Naive thymus-derived CD8-positive, alpha-beta T cell (primary cell): ENCODE measurements at places on chromosomes 5 and 9. TPM values are rescaled to one million over a fixed set of nuclear protein-coding genes. Genes with fewer than 3 reads are reported as not detected.

The DBH gene
- total RNA-seq = not detected

The GM2A gene
- total RNA-seq = 13.8 TPM

GRCh38 chr5:107553117-107553555 is 117.6 kb downstream of the EFNA5 start:
- no peak overlapping the region for H3K4me3 ChIP-seq
- no peak overlapping the region for H3K27ac ChIP-seq
- DNase-seq = no peak
- no peaks in the 10 kb centered on the region for H3K4me1 ChIP-seq
- H3K36me3 ChIP-seq = no peaks in the 10 kb centered on the region

DNA sequence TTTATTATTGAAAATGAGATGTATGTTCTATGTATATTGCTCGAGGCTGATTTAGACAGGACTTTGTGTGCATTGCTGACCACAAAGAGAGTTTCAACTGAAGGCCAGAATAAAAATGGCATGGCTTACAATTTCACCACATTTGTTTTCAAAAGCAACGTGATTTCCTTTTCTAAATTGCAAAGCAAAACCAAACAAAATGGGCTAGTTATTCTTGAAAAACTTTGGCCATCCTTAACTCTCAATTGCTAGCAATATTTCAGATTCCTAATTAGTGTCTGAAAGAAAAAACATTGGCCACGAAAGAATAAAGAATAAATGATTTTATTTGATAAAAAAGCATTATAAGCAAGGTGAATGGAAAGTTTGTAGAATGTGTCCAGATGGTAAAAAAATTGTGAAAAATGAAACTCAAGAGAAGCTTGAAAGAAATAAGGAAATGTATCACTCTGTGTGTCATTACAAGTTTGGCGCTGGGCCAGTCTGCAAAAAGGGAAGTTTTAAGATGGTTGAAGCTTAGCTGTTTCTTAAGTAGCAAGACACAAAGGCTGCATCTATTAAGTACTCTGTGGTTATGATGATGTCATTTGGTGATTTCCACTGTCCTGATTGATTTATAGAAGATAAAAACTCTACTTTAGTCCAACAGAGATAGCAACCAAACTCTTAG is 89.2 kb upstream of the PRLR start:
- H3K27ac ChIP-seq = no peak overlapping the region
- H3K4me3 ChIP-seq = no peak overlapping the region
- H3K4me1 ChIP-seq = peaks cover 6% of the 10 kb centered on the region
- H3K27me3 ChIP-seq = peaks cover 32% of the 10 kb centered on the region
- DNase-seq = no peak

GRCh38 chr5:560792-561166 is 36.5 kb upstream of the SLC9A3 start:
- no peak overlapping the region for H3K27ac ChIP-seq
- peaks cover 2% of the 10 kb centered on the region for H3K4me1 ChIP-seq
- H3K4me3 ChIP-seq = no peak overlapping the region
- DNase-seq = no peak
